Stimulated activated CD4-positive, alpha-beta T cell treated with anti-CD3 and anti-CD28 coated beads, Interleukin-15, amount 100 ng/mL, for 24 hours (primary cell): ENCODE measurements at places on chromosomes 3 and 15.

GRCh38 chr15:98904544-98904943 lies 103.0 kb downstream of the PGPEP1L start:
- DNase-seq = peak; percentile 23

DNA sequence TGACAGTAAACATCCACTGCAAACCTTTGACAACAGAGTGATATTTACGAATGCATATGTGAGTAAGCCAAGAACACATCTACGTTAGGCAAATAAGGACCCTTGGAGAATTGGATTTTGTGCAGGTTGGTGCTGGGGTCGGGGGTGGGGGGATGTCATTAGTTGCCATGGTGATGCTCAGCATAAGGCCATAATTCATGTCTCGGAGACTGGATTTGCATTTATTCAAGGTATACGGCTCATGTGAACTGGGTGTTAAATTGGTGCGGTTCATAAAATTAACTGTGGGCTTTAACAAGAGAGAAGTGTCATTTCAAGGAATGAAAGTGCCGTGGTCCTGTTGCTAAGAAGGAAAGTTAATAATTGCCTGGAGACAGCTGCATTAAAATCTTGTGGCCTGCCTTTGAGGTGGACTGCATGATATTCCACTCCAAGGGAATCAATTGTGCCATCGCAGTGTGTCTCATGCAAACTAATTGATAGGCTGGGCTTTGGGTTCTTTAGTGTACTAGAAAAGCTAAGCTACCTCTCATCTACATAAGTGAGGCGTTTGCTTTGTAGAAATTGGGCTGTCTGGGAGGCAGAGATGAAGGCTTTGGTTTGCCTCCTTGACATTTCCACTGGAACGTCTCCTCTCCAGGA lies 228.9 kb upstream of the FEZF2 start:
- no peak for DNase-seq

DNA sequence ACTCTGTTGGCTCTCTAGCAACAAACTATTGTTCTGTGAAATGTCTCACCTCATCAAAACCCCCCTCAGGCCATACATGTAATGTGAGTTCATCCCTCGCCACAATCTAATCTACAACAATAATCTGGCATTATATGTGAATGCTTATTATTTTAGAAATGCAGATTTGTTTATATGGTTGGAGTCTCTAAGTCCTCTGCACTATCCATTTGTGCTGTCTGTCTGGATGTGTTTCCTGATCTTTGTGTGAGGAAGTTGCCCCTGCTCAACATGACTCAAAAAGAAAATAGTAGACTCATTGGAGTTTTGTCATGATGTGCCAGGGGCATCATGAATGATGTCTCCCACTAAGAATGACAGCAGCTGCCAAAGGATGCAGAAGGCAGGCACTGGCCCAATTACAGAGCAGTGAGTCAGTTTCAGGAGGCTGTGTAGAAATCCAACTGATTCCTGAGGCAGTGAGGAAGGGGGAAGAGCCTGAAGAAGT lies 161.6 kb upstream of the PDZRN3 start:
- no peak for DNase-seq

- DNase-seq = no peak
Observed at GRCh38 chr3:137348936-137349335, 391.2 kb downstream of the IL20RB start.

- DNase-seq = no peak
Observed at GRCh38 chr3:54963641-54964040, 35.8 kb upstream of the LRTM1 start.

DNA sequence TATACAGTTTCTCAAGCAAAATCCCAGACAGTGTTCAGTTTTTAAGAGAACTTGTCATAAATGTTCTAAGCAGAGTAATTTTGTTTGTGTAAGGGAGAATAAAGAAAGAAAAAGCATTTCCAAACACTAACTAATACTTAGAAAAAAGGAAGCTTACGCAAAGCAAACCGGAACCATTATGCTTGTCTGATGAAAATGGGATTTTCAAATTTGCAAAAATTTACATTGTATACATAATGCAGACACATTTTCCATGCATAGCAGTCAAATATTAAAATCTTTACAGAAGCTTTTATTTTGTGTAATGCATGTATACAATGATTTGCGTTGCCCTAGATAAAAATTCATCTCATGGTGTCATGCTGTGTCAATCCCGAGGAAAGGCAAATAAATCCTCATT lies 229.0 kb downstream of the SLC9A9 start:
- DNase-seq = no peak

GRCh38 chr15:65723876-65724275 lies 68.2 kb downstream of the DENND4A start:
- no peak for DNase-seq

- DNase-seq = no peak
Observed at GRCh38 chr3:148466980-148467740, 230.5 kb upstream of the AGTR1 start.

GRCh38 chr3:14518432-14518802 lies 21.7 kb downstream of the GRIP2 start:
- DNase-seq = no peak

DNA sequence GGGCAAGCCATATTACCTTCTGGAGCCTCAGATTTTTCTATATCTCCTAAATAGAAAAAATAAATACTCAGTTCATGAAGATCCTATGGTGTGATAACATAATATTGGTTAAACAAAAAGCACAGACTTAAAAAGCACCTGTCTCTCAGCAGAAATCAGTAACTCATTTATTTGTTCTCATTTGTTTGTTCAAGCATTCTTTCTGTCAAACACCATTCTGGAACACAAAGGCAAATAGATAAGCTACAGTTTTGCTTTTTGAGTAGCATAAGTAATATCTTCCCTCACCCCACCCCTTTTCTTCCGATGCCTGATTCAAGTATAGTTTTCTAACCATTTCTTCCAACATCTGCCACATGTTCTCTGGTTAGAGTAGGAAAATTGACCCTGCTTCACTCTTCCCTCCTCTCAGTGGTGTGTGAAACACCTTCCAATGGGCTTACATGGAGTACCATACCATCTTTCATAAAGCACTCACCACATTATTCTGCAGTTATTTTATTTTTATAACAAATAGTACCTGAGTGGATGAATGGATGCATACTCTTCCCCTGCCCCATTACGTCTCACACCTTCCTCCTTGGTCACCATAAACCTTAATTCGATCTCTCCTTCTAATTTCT lies 8.4 kb upstream of the IL1RAP start:
- no peak for DNase-seq

DNA sequence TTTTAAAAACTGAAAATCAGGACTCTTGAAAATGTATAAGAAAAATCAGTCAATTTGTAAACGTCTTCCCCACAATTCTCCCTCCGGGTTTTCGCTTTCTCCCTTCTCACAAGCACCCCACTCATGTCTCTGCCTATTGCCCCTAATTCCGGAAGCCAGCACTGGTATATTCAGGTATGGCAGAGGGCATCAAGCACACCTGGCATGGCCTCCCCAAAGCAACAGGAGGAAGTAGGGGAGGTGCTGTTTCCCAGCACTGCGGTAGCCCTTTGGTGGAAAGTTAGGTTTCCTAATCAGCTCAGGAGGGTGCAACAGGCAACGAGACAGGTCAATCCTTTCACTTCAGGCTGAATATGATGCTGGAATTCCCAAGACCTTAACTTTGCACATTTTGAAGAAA lies 30.1 kb downstream of the LAMP3 start:
- no peak for DNase-seq

DNA sequence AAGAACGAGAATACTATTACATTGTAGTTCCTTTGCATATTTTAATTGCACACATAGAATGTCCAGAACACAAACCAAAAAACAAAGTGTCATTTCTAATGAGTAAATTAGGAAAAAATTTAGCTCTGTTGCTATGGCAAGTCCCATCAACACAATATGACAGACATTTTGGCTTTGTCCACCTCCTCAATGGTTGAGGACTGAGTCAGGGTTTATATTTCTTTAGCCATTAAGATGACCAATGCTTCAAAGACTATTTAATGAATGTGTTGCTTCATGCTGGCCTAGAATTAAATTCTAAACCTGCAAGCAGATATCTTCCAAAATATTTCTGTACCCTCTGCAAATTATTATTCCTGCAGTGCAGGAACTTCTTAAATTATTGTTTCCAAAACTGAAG lies 719.2 kb downstream of the NTRK3 start:
- DNase-seq = no peak

DNA sequence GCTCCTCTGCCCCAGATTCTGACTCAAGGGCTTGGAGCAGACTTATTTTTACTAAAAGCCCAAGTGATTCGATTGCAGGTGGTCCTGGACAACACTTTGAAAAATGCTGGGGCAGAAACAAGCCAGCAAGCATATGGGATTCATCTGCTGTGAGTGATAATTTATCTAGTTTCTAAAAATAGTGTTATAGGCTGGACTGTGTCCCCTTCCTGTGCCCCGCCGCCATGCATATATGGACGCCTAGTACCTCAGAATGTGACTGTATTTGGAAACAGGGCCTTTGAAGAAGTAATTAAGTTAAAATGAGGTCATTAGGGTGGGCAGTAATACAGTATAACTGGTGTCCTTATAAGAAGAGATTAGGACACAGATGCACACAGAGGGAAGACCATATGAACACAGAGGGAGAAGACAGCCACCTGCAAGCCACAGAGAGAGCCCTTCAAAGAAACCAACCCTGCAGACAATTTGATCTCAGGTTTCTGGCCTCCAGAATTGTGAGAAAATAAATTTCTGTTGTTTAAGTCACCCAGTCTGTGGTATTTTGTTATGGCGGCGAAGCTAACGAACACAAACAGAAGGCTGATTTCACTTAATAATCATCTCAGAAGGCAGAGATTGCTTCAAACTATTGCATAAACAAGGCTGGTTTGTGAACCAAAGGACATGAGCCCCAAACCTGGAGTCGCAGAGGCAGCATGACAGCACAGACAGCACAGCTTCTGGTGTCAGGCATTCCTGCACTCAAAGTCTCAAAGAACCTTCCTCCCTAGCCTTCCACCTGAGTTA lies 59.1 kb downstream of the CCNL1 start:
- DNase-seq = no peak

- peak; percentile 58 for DNase-seq
Observed at GRCh38 chr15:81001152-81002008, 657 bp downstream of the TLNRD1 start.

GRCh38 chr3:140584549-140584948 lies 93.3 kb upstream of the TRIM42 start:
- no peak for DNase-seq

- DNase-seq = no peak
Observed at GRCh38 chr3:13841826-13842225, 38.0 kb downstream of the WNT7A start.

DNA sequence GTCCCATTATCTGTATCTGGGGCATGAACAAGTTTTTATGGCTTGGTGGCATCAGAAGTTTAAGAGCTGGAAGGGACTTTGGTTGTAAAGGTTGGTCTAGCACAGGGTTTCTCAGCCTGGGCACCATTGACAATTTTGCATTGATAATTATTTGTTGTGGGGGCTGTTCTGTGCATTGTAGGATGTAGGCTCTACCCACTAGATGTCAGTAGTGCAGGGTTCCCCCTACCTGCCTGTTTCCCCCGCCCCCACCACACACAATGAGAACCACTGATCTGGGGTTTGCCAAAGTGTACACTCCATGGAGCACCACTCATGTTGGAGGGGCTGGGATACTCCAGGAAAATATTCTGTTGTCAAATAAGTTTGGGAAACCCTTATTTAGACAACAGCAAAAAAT lies 42.7 kb downstream of the PLCL2 start:
- DNase-seq = no peak

GRCh38 chr15:84586696-84587095 lies 14.1 kb upstream of the ZSCAN2 start:
- no peak for DNase-seq

DNA sequence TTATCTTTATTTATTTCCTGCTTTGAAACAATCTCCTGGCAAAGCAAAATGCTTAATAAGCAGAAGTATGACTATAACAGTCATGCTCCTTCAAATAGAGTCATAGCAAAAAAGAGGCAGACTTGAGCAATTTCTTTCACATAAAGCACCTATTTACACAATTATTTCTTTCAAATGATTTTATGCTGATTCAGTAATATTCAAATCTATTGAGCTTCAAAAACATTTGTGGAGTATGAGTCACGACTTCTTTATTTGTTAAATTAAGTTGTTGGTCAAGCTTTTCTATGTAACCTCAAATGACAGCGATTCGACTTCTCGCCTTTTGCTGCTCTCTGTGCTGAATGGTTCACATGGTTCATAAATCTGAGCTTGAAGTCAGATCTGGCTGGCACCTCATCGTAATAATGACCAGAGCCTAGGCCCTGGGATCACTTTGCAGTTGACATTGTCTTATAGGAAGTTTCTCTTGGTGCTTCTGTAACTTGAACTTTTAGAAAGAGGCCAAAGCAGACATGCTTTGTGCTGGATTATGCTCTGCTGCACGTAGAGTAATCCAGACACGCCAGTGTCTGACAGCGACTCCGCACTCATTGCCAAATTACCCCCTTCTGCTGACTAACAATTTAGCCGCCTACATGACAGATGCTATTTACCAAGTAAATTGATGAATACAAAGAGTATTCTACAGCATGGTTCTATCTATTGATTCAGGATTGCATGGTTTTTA lies 139.0 kb downstream of the MCTP2 start:
- no peak for DNase-seq

DNA sequence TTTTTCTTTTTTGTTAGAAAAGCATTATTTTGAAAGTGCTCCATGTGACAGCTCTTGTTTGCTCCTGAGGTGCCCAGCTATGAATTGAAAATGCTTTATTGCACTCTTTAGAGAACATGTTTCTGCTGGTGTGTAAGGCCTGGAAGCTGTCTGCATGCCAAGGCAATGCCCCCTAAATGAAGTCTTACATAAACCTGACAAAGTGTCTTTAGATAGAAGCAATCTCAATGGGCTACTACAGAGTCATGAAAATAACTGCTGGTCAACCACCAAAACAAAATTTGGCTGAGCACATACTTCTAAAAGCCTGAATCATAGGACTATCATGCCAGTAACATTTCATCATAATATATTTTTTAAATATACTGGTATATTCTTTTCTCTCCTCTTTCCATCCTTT lies 178.7 kb downstream of the THRB start:
- no peak for DNase-seq

DNA sequence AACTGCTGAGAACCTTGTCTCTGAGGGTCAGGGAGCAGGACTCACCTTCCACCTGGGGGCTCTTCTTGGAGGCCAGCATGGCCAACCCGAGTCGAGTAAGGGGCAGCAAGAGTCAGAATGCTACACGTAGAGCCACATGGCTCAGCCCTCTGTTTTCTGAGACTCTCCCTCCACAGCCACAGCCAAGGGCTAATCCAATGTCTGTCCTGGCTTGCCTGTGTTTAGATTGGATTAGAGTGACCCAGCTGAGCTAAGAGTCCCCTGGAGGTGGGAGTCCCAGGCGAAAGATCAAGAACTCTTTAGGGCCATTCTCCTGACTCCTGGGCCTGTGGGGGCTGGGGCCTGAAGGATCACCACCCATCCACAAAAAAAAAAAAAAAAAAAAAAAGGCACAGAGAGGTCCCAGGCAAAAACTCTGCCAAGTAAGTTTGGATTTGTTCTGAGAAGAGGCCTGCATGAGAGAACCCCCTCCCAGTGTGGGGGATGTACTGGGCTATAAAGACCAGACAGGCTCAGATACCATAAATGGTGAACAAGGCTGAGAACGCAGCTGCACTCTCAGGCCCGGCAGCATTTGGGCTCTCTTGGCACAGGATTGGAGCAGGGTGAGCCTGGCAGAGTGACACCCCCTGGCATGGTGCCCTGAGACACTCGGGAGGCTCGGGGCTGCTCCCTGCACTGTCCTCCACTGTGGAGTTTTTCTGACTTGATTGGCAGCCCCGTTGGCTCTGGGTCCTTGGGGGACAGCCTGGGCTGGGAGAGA lies 88.0 kb upstream of the OSBPL11 start:
- DNase-seq = no peak
